ENCODE measurements at places on chromosomes 4 and X.

DNA sequence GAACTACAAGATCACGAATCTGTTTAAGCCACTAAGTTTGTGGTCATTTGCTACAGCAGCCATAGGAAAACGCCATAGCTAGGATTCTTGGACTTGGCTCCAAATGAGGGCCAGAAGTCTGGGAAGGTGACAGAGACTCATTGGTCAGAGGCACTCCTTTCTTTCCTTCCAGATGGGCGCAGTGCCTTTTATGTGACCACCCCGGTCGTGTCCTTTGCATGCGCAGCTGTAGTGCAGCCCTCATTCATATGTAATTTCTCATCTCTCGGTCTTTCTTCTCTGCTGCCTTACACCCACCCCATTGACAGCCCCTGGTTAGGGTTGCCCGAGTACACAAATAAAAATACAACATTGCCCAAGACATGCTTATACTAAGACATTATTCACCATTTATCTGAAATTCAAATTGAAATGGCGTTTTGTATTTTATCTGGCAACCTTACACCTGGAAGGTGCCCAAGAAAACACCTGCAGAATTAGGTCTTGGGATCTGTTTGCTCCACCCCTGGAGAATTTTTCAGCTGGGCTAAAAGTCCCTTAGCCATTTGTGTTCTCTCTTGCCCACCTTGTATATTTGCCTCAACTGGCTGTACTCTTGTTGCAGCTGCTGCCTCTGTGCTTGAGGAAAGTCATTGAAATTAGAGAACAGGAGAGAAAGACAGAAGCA, 21.9 kb downstream of the CCKAR start:
- DNase-seq: no peak

DNA sequence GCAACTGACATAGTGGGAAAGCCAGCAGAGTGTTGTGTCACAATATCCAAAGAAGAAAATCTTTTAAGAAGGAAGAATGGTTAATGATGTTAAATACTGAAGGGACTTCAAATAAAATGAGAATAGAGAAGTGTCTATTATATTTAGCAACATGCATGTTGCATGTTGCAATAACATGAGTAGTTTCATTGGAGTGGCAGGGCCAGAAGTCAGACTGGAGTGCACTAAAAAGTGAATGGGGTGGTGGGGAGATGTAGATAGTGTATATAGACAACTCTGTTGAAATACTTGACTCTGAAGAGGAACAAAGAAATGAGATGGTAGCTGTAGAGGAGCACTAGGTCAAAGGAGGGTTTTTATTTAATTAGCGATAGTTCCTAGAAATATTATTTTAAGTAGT, 9.5 kb upstream of the AMMECR1 start:
- DNase-seq: no peak

GRCh38 chrX:3493605-3494004, 147.2 kb upstream of the MXRA5 start:
- DNase-seq: no peak

DNA sequence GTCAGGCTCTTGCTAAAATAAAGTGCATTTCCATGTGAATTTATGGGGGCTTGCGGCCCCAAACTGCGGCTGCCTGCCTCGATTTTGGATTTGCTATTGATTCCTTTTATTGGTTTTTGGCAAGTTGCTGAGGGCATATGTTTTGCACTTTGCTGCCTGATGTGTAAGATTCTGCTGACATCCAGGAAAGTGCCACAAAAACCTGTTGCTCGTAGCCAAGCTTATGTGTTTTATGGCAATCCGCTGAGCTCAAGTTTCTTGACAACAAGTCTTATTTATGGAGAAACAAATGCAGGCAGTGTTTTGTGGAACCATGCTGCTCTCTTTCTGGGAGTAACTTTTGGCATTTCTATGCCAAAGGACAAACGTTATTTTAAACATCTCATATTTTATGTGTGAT, 97.3 kb upstream of the DDIT4L start:
- no peak for DNase-seq

- DNase-seq: no peak
Observed at GRCh38 chrX:155094468-155095061, 23.3 kb downstream of the BRCC3 start.

DNA sequence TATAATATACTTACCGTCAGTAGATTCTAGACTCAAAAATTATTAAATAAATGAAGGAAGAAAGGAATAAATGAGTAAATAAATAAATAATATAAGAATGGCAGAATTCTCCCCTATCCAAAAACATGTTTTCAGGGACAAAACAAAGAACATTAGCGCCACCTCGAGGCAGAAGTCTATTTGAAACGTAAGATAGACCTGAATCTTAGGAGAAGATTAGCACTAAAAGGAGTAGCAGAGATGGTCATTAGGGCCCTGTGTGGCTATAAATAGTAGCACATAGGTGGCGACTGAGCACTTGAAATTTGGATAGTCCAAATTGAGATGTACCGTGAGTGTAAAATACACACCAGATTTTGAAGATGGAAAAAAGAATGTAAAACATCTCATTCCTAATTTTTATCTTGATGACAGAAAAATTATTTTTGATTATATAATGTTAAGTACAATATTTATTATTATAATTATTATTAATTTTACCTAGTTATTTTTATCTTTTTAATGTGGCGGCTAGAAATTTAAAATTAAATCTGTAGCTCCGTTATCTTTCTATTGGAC, 24.3 kb upstream of the SRD5A3 start:
- DNase-seq: no peak

DNA sequence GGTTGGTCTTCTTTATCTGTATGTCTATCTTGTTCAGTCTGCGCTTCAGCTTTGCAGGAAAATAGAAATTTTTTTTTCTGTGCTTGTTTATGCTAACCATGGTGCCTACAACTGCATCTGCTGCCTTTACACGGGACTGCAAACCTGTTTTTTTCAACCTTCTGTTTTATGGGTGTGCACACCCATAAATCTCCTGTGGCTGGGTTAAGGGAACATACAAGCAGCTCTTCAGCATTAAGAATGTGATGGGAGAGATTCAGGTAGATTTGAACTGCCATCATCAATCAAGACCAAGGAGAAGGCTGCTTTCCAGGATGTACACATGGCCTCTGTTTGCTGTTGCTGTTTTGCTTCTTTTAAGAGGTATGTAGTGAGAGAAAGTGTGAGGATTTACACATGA, 502.9 kb downstream of the ANKRD50 start:
- no peak for DNase-seq

- DNase-seq: no peak
Observed at GRCh38 chr4:1329408-1330371, 17.3 kb upstream of the UVSSA start.
